ENCODE measurements at places on chromosomes 6 and 20.
A peak's percentile ranks its signal among the peaks of the same experiment; 100 is the strongest.

DNA sequence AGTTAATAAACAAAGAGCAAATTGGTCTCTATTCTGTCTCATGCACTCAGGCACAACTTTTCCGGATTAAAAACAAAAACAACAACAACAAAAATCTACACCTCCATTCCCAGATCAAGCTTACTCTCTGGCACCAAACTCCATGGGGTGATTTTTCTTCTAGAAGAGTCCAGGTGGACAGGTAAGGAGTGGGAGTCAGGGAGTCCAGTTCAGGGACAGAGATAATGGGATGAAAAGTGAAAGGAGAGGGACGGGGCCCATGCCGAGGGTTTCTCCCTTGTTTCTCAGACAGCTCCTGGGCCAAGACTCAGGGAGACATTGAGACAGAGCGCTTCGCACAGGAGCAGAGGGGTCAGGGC is 437 bp upstream of the HLA-A start:
- DNase-seq = no peak

GRCh38 chr6:134689177-134689576 is 260.7 kb downstream of the ALDH8A1 start:
- DNase-seq = no peak

GRCh38 chr6:51261691-51262090 is 443.0 kb downstream of the TFAP2B start:
- no peak for DNase-seq

GRCh38 chr6:111686932-111687266 is 81.2 kb upstream of the TRAF3IP2 start:
- DNase-seq = no peak

GRCh38 chr20:9359561-9360308 is 154.7 kb upstream of the LAMP5 start:
- DNase-seq = no peak

DNA sequence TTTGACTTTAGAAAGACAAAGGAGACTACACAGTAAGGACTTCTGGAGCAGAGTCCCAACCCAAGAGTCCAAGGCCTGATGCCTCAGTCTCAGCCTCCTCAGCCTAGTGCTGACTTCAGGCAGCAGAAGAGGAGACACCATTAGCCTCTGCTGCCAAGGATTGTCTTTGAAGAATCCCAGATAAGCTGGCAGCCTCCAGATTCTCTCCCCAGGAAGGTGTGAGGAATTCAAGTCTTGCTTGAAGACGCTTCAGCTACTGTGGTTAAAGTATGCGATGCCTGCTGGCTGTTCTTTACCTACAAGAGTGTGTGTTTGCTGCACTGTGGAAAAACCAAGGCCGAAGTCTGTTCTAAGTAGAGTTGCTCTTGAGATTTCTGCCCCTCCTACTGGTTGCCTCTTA is 215.9 kb upstream of the TCF21 start:
- DNase-seq = no peak

GRCh38 chr20:53284696-53285095 is 308.9 kb downstream of the ZNF217 start:
- DNase-seq = no peak

- peak; percentile 2 for DNase-seq
Observed at GRCh38 chr20:57482796-57483195, 42.1 kb downstream of the CTCFL start.

DNA sequence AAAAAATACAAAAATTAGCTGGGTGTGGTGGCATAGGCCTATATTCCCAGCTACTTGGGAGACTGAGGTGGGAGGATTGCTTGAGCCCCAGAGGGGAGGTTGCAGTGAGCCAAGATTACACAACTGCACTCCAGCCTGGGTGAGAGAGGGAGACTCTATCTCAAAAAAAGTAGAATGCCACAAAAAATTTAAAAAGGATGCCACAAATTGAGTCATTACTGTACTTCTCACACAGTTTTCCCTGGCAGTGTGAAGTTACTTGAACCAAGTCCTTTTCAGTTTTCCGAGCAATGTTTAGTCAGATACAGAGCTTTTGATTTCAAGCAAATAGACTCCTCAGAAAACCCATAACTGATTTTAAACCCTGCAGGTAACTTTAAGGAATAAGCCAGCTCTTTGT is 53.3 kb downstream of the TNFRSF21 start:
- no peak for DNase-seq

DNA sequence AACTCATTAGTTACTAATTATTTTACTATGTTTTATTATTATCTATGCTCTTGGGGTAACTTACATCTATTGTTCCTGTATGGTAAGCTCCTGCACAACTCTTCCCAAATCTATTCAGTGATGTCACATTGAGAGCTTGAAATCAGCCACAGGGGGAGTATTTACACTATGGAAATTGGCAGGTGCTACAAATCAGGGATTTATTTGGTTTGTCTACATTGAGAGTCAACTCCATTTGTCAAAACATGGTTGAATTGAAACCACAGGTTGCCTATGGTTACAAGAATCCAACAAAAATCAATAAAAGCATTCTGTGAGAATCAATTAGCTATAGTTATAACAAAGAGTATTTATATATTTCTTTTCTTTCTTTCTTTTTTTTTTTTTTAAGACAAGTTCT is 3.9 kb upstream of the FITM2 start:
- DNase-seq = no peak

- no peak for DNase-seq
Observed at GRCh38 chr6:29465801-29466200, 8.8 kb downstream of the OR2H1 start.

GRCh38 chr6:165308926-165309731 is at the start of gene C6orf118:
Gene C6orf118 (minus strand): TSS chr6:165309605. CDS start chr6:165309586, 19 bp downstream.
- no peak for DNase-seq

GRCh38 chr6:30213957-30214656 is 901 bp upstream of the TRIM26 start:
- peak; percentile 84 for DNase-seq

- no peak for DNase-seq
Observed at GRCh38 chr20:46222521-46223007, 85.7 kb downstream of the CDH22 start.

- DNase-seq = peak; percentile 59
Observed at GRCh38 chr20:63738687-63739129, 868 bp upstream of the SLC2A4RG start.

- DNase-seq = no peak
Observed at GRCh38 chr20:24612799-24613775, 143.7 kb downstream of the SYNDIG1 start.

GRCh38 chr6:55636406-55637102 is 57.6 kb upstream of the HMGCLL1 start:
- no peak for DNase-seq

GRCh38 chr6:140579918-140580317 is 1205.5 kb upstream of the CITED2 start:
- DNase-seq = no peak

- DNase-seq = no peak
Observed at GRCh38 chr6:133705066-133705465, 183.8 kb upstream of the TCF21 start.

- no peak for DNase-seq
Observed at GRCh38 chr6:153215242-153215641, 84.2 kb upstream of the RGS17 start.

DNA sequence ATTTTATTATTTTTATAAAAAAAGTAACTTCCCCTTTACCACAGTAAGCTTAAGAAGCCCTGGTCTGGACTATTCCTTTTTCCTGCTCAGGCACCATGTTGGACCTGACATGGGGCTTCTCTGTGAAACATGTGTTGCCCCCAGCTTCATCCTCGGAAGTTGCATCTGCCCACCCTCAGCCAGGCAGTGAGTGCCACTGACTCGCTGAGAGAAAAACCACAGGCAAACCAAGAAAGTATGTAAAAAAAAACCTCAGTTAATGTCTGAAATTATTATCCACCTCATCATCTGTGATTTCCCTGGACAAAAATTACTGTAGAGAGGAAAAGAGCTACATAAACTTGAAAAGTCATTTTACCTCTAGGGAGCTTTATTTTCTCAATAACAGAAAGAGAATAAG is 109.9 kb upstream of the MCHR2 start:
- DNase-seq = no peak

DNA sequence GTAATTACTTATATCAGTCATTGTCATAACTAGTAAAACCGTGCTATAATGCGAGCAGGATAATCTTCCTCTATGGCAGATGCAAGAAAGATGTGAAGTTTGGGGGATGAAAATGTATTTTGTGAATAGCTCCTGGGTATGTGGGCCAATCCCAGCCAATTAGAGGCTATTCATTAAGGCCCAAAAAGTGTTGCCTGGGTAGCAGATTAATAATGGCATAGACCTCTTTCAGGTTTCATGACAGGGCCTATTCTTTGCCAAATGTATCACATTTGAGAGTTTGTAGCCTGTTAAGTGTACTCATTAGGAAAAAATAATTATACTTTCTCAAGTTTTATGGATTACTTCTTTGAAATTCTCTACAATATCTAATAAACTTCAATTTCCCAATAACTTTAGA is 199.2 kb upstream of the POU3F2 start:
- no peak for DNase-seq

DNA sequence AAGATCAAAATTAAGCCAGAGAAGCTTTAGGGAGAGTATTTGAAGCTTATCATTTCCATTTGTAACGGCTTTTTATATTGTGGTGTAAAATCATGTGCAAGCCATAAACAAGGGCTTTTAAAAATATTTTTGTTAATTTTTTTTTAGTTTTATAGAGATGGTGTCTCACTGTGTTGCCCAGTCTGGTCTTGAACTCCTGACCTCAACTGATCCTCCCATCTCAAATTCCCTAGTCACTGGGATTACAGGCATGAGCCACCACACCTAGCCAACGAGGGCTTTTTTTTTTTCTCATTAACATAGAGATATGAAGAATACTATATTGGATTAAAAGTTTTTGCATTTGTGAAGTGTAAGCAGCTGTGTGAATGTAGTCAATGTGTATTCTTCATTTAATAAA is 29.1 kb downstream of the CDKAL1 start:
- no peak for DNase-seq

DNA sequence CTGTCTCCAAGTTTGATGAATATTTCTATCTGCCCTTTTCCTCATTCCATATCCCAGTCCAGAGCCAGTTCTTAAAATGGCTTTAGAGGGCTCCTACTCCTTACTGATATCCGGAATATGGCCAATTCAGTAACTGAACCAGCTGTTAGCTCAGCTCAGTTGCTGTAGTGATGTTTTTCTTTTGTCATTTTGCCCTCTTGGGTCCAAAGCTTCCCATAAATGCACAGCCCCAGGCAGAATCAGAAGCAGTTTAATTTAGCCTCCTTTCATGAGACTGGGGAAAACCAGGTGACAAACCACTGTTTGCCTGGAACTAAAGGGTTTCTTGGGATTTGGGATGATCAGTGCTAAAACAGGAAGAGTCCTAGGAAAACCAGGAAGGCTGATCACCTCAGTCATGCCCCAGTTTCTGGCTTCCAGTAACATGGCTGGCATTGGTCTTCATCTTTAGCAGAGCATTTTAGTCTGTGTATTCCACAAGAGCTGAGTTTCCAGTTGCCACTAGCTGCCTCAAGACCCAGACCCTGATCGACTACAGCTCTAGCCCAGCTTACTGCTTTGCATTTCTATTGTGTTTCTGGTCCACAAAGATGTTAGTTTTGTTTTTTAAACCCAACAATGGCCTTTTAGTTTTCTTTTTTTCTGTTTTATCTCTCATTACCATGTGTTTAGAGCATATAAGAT is 40.6 kb upstream of the REV3L start:
- DNase-seq = no peak

- no peak for DNase-seq
Observed at GRCh38 chr6:160447350-160447749, 99.2 kb downstream of the SLC22A3 start.
